ENCODE measurements at places on chromosomes 5 and 9.

- no peak for DNase-seq
These were observed 13.5 kb upstream of the MCCC2 start for GRCh38 chr5:71573591-71573990.

- DNase-seq: no peak
These were observed 36.7 kb downstream of the GSN start for GRCh38 chr9:121304707-121305106.

DNA sequence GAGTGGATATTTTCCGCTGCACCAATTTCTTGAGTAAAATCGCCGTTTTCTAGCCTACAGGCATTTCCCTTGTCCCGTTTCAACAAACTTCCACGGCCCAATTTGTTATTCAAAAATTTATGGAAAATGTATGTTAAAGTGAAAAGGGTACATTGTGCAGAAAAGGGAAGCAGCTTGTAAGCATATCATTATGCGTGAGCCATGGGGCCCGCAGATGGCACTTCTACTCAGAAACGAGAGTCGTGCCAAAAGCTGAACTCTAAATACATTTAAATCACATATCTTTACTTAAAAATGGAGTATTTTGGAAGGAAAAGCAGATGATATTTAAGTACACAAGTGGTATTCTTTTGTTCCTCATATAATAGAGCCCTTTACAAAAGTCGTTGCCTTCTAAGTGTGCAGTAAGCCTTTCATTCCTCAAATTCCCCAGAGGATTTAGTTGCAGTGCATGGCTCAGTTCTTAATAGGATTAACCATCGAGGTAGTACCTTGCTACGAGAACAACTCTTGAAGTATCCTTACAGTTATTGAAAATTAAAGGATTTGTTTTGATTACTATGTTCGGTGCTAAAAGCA lies 1227.2 kb upstream of the WWC1 start:
- no peak for DNase-seq

DNA sequence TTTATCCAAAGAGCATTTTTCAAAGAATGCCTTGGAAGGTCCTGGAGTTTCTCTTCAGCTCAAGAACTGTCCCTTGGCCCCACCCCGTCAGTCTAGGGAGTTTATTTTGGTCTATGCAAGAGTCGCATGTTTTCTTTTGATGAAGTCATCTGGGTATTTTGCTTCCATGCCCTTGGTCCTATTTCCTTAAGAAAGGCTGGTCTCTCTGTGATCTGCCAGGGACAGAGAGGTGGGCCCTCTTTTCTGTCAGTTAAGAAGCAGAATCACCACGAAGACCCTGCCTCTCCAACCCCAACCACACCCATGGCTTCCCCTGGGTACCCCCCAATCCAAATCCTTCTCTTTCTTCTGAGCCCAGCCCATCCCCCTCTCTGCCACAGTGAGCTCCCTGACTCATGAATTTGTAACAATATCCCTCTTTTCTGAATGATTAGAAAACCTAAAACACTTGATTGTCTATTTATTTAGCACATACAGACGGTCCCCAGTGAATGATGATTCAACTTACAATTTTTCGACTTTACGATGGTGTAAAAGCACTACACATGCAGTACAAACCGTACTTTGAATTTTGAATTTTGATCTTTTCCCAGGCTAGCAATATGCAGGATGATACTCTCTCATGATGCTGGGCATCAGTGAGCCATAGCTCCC lies 163.5 kb upstream of the ADRA1B start:
- no peak for DNase-seq

DNA sequence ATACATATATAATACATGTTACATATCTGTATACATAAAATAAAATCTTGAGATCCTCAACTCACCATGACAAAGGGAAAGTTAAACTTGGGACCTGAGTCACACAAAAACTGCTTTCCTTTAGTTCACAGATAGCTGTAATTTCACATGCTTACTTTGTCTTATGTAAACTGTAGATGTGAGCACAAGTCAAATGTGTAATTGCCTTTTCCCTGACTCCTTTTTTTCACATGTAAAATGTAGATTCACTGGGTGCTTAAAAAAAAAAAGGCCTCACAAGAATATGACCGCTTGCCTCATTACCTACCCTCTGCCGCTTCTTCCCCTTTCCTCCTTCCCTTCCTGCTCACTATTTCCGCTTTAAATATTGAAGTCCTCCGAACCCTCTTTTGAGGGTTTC lies 21.9 kb upstream of the FAM169A start:
- DNase-seq: no peak

DNA sequence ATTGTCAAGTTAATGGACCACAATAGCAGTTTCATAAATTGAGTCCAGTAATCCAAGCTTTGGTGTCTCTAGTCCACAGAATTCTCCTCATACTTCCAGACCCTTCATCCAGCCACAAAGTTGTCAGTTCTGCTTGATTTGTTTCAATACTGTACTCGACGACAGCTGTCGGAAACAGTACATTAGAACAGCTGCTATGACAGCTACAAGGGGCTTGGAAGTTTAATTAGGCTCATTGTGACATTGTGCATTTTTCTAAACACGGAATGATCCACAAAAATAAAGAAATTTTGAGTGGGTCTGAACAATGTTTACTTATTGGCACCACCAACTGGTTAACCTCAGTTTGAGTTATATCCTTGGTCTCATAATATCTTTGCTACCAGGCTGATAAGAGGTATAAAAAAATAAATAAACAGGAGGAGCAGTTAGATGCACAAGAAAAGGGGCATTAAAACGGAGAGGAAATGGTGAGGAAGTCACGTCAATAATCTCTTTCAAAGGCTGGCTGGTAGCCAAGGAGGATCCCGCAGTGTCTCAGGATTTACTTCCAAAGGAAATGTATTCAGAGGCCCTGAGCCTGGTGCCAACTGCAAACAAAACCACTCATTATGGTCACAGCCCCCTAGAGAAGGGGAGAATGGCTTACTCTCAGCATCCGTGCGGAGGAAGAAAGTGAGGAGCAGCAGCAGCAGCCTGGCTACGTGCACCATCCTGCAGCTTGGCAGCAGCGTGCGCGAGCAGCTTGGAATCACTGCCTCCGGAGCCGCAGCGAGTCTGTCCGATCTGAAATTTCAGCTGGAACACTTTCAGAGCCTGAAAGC lies 933.8 kb upstream of the DMAC1 start:
- no peak for DNase-seq

- no peak for DNase-seq
These were observed 63.9 kb downstream of the PRRT1B start for GRCh38 chr9:131609099-131609830.

DNA sequence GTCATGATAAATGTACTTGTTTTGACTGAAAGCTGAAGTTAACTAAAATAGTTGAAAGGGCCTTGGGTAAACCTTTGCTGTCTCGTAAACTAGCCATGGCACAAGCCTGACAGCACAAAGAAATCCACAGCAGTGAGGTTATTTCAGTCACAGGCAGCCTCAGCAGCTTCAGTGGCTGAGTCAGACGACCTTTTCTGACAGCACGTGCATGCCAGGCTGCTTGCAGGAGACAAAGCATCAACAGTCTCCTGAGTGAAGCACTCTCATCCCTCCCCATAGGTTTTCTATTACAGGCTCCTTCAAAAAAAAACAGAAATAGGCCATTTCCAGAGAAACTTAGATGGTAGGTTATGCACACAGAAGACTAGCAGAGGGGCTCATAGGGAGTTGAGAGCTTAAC lies 34.6 kb downstream of the OXCT1 start:
- no peak for DNase-seq

DNA sequence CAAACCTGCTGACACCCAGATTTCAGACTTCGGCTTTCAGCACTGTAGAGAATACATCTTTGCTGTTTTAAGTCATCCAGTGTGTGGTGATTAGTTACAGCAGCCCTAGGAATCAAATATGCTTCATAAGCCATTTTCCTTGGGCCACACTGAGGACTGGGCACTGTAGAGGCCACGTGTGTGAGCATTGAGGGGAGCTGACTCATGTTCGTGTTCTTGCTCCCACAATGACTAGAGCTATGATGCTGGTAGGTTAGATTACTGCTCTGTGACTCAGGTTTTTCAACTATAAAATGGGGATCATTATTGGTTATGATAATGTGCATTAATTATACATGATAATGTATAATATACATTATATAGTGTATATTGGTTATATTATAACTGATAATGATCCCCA lies 96.5 kb upstream of the PALM2AKAP2 start:
- no peak for DNase-seq

DNA sequence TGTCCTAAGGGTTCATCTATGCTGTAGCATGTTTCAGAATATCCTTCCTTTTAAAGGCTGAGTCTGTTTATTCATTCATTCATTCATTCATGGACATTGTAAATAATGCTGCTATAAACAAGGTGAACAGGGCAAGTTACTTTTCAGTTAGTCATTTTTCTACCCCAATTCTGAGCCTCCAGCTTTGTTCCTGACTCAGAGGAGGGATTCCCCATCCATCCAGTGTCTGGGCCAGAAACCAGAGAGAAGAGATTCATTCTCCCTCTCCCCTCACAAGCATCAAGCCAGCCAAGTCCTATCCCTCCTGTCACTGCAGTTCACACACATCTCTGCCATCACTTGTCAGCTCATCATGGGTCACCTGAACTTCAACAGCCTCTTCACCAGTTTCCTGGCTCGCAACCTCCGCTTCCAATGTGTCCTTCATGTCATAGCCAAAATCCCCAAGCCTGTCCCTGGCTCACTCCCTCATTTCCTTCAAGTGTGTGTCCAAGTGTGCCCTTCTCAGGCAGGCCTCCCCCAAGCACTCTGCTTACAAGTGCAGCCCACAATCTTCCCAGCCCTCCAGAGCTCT lies 203.0 kb downstream of the TTLL11 start:
- no peak for DNase-seq

GRCh38 chr5:116626272-116626723 lies 51.7 kb upstream of the SEMA6A start:
- no peak for DNase-seq

DNA sequence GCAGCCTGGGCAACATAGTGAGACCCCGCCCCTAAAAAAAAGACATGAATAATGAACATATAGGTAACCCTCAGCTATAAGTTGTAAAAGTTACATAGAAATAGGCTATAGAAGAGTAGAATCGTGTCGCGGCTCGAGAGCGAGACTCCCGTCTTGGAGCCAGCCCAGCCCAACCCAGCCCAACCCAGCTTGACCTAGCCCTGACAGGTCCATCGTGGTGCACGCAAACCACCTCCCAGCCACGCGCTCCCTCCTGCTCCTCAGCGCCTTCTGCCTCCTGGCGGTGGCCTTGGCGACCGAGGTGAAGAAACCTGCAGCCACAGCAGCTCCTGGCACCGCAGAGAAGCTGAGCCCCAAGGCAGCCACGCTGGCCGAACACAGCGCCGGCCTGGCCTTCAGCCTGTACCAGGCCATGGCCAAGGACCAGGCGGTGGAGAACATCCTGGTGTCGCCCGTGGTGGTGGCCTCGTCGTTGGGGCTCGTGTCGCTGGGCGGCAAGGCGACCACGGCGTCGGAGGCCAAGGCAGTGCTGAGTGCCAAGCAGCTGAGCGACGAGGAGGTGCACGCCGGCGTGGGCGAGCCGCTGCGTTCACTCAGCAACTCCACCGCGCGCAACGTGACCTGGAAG lies 10.8 kb downstream of the KIF24 start:
- DNase-seq: no peak

DNA sequence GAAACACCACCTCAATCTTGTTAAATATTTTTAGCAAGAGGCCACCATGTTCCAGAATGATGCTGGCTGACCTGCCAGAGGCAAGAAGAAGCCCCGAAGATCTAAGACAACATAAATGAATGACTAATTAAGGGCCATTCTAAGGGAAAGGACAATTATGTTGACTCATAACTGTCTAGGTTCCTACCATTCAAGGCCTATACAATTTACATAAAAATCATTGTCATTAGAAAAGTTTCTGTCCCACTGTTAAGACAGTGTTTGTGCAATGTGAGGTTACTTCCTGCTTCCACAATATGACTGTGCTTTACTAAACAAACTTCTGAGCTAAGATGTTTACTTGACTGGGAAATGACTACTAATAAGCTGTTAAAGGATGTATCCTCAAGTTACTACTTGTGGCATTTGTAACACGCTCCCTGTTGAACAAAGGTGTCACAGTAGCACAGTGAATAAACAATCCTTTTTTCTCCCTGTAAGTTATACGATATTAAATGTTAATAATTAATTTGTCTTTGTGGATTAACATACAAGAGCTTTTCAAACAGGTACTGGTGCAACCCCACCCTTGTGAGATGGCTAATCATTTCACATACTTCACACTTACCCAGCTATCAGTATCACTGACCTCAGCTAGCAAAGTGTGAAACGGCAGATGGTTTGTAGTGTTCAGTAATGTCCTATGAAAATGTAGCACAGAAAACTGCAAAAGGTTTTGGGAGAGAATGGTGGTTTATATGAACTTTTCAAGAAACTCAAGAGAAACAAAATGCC lies 195.8 kb downstream of the EFNA5 start:
- DNase-seq: no peak

DNA sequence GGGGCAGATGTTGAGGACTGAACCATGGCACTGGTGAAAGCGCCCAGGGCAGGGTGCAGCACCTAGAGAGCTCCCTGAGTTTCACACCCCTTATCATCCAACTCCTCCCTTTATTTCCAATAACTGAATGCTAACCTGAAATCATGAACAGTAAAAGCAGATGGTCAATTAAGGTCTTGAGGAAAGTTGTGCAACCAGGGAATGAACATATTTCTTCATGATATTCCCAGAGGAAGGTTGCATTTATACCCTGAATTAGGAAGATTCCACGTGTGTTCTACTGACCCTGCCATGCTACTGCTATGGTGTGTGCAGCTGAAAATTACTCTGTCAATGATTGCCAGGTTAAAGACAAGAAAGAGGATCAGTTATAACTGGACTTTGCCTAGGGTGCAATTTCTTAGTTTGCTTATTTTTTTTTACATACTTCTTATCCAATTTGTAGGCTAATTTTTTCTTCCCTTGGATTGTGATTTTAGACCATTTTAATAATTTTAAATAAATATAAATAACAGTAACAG lies 319.8 kb downstream of the SEMA5A start:
- DNase-seq: no peak

DNA sequence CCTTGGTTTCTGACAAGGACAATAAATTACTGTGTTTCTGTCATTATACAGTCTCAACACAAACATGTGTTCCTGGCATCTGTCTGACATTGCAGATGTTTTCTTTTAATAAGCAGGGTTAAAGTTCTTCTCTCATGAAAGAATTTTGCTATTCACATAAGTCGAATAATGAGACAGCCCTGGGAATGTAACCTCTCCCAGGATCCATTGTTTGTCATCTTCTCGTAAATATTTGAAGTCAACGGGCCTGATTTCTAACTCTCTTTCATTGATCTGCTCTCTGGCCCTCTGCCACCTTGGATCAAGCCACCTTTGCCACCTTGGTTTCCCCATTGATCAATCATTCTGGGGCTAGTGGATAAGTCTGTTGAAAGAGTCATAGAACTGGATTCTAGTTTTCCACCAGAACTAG lies 12.9 kb upstream of the CAST start:
- DNase-seq: no peak

Data from effector memory CD4-positive, alpha-beta T cell (primary cell).